ENCODE measurements at places on chromosomes 11 and 22.

- DNase-seq = no peak
Observed at GRCh38 chr22:48689206-48689605, 1138.5 kb downstream of the BRD1 start.

- no peak for DNase-seq
Observed at GRCh38 chr22:36347094-36347493, 40.7 kb downstream of the MYH9 start.

GRCh38 chr11:68575025-68575665 is 109.2 kb upstream of the GAL start:
- DNase-seq = no peak

- DNase-seq = peak; percentile 85
Observed at GRCh38 chr11:44568658-44569473, 3.4 kb downstream of the CD82 start.

- no peak for DNase-seq
Observed at GRCh38 chr11:77590194-77590782, 535 bp downstream of the AQP11 start.

- DNase-seq = no peak
Observed at GRCh38 chr11:79547256-79547655, 106.4 kb upstream of the TENM4 start.

GRCh38 chr22:46835693-46836092 is 73.2 kb downstream of the TBC1D22A start:
- DNase-seq = no peak

DNA sequence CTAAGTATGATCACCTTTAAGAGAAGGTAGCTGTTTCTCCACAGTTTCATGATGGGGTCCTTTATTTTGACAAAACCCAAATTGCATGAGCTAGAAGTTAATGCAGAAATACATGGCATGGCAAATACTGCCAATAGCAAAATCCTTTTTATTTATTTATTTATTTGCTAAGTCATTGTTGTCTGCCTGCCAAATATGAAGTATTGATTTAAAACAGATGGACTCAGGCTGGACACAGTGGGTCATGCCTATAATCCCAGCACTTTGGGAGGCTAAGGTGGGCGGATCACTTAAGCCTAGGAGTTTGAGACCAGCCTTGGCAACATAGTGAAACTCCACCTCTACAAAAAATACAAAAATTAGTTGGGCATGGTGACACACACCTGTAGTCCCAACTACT is 52.4 kb downstream of the LARGE2 start:
- no peak for DNase-seq

GRCh38 chr11:135006800-135007199 is 594.8 kb upstream of the B3GAT1 start:
- no peak for DNase-seq

GRCh38 chr22:27377501-27378295 is 423.9 kb downstream of the MN1 start:
- DNase-seq = no peak

DNA sequence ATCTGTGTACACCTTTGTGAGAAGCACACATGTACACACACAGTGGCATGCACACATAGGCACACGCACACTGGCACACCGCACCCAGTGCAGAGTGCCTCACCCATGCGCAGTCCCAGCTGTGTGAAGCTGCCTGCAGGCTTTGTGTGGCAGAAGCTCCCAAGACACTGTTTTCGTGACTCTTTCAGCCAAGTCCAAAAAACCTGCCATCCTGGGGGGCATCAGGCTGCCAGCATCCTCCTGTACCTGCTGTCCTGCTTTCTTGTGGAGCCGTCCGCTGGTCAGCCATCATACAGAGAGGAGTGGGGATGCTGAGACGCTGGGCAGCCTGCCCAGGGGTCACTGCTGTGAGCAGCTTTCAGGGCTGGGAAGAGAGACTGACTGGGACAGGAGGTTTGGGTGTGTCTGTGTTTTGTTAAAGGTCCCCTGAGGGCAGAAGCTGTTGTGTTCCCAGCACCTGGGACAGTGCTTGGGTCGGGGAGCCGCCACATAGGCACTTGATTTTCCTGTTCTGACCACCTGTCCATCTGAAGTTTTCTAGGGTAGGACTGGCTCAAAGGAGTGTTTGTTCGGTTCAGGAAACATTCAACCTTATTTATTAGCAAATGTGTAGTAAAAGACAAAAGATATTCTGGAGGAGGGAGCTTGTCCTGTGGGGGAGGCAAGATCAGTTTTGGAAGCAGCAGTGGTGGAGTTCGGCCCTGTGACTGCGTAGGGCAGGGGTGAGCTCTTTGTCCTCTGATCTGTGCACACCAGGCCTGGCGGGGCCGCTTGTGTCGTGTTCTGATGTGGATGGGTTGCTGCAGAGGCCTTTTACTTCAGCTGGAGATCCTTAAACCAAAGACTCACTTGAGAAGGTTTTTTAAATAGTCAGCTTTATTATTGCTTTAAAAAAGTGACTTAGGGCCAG is 29.7 kb downstream of the AP2A2 start:
- DNase-seq = no peak

- no peak for DNase-seq
Observed at GRCh38 chr11:87372065-87372464, 334.3 kb downstream of the TMEM135 start.

- DNase-seq = no peak
Observed at GRCh38 chr11:69333149-69333710, 39.3 kb downstream of the MYEOV start.

DNA sequence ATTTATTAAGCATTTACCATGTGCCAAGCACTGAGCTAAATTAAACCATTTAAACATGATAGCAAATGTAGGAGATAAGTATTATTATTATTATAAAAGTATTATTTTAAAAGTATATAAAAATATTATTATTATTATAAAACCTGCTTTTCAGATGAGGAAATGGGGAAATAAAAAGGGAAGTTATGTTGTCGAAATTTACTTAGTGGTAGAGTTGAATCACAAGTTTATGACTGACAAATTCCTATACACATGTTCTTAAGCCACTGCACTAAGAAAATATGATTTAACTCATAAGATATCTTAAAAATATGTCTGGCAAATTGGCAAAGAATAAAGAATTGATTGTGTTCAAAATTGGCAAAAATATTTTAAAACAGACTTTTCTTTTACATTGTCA is 53.8 kb downstream of the CASP12 start:
- no peak for DNase-seq

GRCh38 chr11:129640671-129641070 is 175.0 kb upstream of the TMEM45B start:
- no peak for DNase-seq

DNA sequence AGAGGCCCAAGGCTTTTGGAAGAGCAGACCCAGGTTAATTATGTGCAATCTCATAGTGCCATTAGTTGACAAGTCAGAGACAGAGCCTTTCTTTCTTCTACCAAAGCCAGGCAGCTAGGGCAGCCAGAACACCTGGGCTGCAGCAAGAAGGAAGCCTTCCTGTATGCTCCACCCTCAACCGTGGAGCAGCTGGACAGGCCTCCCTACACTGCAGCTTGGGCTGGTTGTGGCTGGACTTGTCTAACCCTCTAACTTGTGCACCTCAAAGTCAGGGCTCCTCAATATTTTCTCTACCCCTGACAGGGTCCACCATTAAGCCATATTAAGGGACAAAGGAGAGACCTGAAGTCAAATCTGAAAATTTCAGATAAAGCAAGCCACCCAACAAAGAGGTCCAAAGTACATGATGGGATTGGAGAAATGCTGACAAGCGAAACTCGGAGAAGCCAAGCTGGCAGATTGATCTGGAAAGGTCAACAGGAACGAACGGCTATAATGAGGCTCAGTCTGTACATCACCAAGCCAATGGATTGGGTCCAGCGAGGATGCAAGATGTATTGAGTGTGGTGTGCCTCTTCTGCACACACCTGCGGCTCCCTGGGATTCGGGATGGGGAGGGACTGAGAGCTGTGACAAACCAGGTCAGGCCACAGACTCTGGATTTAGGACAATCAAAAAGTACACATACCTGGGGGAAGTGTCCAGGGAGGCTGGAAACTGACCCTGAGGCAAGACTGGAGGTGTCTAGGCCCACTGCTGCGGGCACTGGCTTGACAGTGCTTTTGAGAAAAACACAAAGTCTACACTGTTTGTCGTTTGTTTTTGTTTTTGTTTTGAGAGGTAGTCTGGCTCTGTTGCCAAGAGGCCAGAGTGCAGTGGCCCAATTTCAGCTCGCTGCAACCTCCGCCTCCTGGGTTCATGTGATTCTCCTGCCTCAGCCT is 11.7 kb upstream of the SLC43A3 start:
- DNase-seq = no peak

DNA sequence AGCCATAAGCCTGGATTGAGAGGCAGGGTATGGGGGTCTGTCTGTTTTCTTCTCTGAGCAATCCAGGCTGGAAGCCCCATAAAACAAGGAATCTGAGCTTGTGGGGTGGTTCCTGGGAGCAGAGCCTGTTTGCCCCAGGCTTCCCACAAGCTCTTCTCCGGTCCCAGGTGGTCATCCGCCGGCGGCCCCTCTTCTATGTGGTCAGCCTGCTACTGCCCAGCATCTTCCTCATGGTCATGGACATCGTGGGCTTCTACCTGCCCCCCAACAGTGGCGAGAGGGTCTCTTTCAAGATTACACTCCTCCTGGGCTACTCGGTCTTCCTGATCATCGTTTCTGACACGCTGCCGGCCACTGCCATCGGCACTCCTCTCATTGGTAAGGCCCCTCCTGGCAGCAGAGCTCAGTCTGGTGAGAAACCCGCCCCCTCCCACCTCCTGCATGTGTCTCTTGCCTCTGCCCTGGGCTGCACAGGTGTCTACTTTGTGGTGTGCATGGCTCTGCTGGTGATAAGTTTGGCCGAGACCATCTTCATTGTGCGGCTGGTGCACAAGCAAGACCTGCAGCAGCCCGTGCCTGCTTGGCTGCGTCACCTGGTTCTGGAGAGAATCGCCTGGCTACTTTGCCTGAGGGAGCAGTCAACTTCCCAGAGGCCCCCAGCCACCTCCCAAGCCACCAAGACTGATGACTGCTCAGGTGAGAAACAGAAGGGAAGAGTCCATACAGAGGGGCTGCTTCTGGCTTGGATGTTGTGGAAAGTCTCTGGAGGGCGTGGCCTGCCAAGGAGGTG is 11.6 kb downstream of the HTR3A start:
- DNase-seq = no peak

DNA sequence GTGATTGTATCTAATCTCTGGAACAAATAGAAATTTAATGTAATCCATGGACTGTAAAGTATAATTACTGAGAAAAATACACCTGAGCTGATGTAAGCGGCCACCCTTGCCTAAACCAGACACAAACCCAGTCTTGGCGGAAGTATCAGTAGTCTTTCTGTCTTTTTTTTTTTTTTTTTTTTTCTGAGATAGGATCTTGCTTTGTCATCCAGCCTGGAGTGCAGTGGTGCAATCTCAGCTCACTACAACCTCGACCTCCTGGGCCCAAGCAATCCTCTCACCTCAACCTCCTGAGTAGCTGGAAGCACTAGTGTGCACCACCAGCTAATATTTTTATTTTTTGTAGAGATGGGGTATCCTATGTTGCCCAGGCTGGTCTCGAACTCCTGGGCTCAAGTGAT is 5.5 kb upstream of the CXCR5 start:
- no peak for DNase-seq

DNA sequence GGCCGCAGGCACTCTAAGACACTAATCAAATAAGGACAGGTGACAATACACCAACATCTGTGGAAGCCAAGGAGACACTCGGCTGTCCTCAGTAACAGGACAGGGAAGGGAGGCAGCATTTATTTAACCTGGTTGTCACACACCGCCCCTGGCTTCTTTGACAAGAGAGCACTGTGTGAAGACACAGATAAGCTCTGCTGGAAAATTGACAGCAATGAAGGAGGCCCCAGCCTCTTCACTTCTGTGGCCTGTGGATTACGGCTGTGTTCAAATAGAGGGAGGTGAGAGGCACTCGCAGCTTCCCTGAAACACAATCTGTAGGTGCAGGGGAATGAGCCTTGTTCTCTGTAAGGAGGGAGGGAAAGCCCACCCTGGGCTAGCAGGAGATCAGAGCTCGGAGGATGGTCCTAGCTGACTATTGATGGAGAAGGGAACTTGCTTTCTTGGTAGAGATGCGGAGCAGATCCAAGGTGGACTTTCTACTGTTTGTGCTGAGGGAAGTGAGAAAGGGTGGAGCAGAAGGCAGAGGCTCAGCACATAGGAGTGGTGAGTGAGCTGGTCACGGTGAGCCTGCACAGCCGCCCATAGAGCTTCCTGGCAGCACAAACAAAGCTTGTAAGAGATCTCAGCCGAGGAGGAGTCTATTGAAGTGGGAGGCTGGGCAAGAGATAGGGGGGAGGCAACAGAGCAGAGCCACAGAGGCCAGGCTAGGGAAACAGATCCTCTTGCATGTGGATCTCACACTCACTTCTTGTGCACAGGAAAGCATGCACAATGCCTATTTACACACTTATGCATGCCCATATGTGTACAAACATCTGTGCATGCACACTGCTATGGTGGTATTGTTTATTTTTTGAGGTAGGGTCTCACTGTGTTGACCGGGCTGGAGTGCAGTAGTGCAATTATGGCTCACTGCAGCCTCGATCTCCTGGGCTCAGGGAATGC is 114.6 kb upstream of the THY1 start:
- DNase-seq = no peak

GRCh38 chr11:109849946-109850345 is 243.2 kb upstream of the ZC3H12C start:
- no peak for DNase-seq

DNA sequence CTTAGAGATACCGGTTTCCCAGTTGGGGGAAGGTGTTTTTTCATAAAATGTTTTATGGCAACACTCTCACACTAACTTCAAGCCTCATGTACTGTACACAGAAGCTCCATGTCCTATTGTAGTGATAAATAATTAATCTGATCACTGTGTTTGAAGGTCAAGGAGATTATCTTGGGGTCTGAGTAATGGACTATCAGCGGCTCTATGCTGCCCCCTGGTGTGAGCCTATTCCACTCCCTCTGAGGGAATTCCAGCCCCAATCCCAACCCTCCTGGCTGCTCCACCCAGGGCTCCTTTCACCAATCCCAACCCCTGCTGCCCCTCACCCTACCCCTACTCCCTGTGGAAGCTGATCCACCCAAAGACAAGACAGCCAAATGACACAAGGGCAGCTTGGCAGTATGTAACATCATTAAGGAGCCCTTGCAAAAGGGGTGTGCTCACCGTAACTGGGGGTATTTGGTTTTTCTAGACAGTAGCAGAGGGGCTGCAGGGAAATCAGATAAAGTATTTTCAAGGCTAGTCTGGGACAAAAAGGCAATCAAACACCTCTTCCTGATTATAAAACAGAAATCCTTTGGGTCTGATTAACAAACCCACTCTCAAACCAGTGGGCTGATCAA is 22.3 kb downstream of the HPS4 start:
- no peak for DNase-seq

DNA sequence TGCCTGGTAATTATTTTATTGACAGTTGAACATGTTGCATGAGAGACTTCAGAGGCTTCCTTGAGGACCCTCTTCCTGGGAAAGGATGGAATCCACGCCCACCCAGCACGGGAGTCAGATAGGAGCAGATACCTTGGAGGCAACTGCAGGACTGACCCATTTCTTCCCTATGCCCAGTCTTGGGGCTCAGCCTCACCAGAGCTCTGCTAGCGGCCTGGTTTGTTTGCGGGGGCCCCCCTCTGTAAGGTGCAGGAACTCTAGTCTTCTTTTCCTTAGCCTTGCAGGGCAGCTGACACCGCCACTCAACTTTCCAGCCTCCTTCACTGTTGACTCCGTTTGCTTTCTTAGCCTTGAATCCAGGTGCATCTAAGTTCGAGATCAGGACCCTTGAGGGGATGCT is 1032.8 kb downstream of the BRD1 start:
- no peak for DNase-seq

- DNase-seq = no peak
Observed at GRCh38 chr11:12266943-12267342, 110.4 kb upstream of the PARVA start.

Data from activated CD4-positive, alpha-beta T cell treated with anti-CD3 and anti-CD28 coated beads for 1 hour (primary cell).